ENCODE measurements at places on chromosomes 6 and 20. TPM values are rescaled to one million over a fixed set of nuclear protein-coding genes. Genes with fewer than 3 reads are reported as not detected.

The DNMT3B gene
- 2.0 TPM for total RNA-seq

DNA sequence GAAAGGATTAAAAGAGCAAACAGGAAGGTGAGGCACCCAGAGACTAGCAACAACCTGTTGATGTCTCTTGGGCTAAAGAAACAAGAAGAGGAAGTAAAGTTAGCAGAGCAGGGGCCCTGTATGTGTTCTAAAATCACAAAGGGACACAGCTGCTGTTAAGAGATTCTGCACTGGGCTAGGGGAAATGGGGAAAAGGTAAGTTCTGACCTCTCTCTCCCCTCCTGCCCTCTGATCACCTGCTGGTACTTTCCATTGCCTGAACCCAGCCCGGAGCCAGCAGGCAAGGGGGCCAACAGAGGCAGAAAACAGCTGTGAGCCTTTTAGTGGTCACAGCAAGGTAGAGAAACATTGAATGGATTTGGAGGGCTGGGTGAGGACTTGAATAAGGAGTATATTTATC lies 13.5 kb upstream of the CNR1 start:
- no peak for DNase-seq

DNA sequence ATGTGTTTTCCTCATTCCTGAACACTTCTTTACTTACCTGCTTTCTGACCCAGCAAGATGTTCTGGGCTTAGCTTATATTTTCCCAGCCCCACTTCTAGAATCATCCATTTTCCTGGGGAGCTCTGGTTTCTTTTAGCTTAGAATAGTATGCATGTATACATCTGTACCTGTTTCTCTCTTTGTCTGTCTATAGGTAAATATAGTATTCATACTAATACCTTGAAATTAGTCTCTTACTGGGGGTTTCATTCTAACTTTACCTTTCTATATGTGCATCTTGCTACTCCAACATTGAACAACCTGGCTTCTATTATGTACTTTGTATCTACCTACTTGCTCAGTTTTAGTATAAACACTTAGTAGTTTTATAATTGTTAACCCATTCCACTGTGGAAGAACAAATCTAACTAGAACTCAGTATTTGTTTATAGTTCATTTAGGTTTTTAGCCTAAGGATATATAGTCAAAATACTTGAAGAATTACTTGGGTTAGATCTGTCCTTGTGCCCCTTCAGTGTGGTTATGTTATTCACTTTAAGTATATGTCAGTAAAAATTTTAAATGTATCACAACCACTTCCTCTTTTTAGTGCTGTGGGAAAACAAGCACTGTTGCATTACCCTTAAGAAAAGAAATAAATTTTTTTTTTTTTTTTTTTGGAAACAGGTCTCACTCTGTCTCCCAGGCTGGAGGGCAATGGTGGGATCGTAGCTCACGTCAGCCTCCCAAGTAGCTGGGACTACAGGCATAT lies 54.0 kb downstream of the ASXL1 start:
- DNase-seq = no peak

The POLR3F gene
- total RNA-seq = 15.1 TPM

DNA sequence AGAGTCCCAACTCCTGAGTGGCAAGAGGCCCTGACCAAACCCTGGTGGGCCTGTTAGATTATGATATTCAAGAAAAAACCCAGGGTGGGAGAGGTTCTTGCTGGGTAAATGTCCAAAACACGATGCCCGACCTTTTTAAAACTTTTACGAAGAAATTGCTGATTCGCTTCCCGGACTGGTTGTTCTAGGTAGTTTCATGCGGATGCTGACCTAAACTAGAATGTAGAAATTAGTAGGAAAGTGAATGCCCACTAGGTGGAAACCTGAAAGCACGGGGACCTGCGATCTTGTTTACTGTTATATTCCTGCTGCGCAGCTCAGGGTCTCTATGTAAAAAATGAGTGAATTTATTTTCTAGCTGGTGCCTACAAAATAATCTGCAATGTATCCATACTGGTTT lies 2.3 kb downstream of the RAE1 start:
- no peak for DNase-seq

GRCh38 chr20:51966296-51966971 lies 164.1 kb upstream of the SALL4 start:
- peak; percentile 79 for DNase-seq

DNA sequence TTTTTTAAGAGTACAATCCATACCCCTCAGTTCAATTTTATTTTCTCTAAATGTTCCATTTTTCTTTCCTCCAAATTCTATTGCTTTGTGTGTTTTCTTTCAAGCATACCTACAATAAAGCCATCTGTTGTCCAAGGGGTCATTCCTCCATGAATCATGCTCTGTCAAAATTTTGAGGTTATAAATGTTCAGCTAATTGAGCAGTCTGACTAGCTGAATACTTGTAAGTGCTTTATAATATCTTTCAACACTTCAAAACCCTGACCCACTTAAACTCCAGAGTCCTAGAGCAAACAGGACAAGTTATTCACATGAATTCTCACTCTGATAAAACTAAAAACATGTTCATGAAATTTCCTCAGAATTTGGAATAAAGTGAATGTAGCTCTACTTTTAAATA lies 33.4 kb upstream of the EYA4 start:
- no peak for DNase-seq

- no peak for DNase-seq
Measured at GRCh38 chr6:138512609-138513008, 13.3 kb upstream of the NHSL1 start.

DNA sequence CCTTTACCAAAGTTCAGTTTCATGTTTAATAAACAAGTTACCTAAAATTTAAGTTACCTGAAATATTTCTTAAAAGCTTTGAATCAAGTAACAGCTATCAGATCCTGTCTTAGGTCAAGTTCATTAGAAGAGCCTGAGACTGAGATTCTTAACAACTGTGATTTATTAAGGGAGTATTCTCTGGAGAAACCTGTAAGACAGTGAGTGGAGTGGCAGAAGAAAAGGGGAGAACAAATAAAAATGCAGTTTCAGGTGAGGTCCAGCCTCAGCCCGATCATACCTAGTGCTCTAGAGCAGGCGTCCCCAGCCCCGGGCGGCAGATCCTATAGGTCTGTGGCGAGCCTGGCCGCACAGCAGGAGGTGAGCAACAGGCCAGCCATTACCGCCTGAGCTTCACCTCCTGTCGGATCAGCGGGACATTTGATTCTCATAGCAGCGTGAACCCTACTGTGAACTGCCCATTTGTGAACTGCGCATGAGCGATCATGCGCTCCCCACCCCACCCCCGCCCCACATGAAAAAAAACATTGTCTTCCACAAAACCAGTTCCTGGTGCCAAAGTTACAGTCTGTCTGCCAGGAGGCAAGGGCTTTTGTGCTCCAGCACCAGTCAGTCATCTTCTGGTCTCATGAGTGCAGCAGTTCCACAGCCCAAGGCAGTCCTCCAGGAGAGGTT lies 59.2 kb upstream of the ADGRB3 start:
- DNase-seq = no peak

DNA sequence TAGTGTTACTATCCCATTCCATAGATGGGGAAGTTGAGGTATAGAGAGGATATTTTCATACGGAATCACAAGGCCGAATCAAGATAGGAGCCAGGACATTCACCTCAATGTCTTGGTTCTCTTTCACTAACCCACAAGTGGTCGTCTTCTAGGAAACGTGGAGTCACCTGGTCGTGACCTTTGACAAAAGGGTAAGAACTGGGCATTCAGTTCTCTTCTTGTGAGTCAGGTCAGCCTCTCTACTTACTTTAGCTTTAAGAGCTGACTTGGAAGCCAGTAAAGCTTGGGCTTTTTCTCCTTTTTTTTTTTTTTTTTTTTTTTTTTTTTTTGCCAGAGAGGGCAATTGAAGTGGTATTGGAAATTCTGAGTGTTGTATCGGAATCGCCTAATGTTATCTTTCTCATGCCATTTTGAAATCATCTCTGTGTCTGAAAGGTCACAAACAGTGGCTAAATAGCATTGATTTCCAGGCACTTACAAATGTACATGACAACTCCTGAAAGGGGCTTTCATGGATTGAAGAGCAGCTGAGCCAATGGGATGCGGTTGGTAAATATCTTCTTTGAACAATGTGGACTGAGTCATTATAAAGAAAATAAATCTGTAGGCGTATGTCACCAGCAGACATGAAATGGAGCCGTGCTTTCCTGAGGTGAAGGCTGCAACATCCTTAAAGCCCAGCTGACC lies 356.9 kb downstream of the KIF16B start:
- DNase-seq = peak; percentile 42

DNA sequence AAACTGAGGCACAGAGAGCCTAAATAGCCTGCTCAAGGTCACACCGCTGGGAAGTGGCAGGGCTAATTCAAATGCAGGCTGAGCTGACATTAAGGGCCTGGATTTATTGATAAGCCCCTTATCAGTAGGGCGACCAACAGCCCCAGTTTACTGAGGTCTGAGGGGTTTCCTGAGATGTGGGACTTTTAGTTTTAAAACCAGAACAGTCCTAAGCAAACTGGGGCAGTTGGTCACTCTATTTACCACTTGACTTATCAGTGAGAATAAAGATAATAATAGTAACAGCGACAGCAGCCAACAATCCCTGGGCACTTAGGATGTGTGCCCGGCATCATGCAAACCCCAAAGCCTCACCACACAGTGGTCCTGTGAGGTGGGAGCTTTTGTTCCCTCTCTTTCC lies 27.6 kb downstream of the PREX1 start:
- no peak for DNase-seq

DNA sequence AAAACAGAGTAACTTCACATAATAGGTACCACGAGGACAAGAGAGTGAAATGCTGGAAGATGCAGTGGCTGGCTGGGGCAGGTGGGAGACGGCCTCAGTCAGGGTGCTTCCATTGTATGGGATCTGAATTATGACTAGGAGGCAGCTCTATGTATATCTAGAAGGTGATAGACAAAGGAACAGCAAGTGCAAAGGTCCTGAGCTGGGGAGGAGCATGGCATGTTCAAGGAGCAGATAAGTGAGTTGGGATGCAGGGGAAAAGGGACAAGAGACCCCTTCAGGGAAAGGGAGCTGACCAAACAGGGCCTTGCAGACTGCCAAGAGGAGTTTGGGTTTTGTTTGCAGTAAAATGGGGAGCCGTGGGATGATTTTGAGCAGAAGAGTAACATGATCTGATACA lies 8.3 kb upstream of the SLC9A8 start:
- DNase-seq = no peak

DNA sequence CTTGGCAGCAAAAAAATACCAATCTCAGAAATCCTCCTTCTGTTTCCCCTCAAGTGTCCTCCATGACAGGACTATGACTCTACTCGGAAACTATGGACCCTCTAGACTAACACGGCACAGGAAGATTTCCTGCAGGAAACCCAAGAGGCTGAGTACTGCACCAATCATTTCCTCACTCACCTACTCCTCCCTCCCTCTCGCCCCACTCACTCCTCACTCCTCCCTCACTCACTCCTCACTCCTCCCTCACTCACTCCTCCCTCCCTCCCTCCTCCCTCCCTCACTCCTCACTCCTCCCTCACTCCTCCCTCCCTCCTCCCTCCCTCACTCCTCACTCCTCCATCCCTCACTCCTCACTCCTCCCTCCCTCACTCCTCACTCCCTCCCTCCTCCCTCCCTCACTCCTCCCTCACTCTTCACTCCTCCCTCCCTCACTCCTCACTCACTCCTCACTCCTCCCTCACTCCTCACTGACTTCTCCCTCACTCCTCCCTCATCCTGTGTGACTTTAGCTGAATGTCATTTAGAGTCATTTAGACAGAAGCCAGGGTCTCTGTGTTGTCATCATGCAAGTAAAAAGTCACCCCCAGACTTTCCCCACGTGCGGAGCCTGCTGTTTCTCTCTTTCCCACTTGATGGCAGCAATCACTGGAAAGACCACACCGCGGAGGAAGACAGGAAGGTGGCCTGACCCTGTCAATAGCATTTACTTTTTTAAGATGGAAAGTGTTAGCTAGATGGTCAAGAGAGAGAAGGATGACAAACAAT lies 226.8 kb upstream of the PDE10A start:
- DNase-seq = peak; percentile 54

DNA sequence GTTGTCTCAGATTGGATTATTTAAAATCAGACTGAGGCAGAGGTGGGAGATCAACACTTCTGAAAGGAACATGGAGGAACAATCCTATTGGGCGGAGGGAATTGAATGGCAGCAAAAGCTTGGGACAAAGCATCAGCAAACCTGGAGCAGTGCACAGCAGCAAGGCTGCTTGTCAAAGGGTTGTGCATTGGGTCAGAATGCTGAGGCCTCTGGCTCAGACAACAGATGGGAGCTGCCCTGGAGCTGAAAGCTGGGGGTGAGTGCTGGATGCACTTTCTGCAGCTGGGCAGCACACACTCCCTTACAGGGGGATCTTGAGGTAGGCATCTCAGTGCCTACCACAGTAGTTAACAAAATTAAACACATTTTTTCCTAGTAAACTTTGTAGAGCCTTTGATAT lies 634.4 kb upstream of the MMS22L start:
- no peak for DNase-seq
